Bronchial smooth muscle cell (primary cell): ENCODE measurements at places on chromosomes 2 and 18. TPM values are rescaled to one million over a fixed set of nuclear protein-coding genes. Genes with fewer than 3 reads are reported as not detected.

The C2orf15 gene
- total RNA-seq: not detected in 2 replicates

The NEURL3 gene
- total RNA-seq: 0.09 and 0.16 TPM in 2 replicates

The RGPD3 gene
- total RNA-seq: under 0.01 TPM in 2 replicates

The IL36B gene
- not detected in 2 replicates for total RNA-seq

The STPG4 gene
- total RNA-seq: 0.16 TPM in 1 of 2 replicates, not detected in the other

The FSIP2 gene
- under 0.01 and 0.16 TPM in 2 replicates for total RNA-seq

The SRD5A2 gene
- not detected in 2 replicates for total RNA-seq
